ENCODE measurements at places on chromosomes 3 and 15.
A peak's percentile ranks its signal among the peaks of the same experiment; 100 is the strongest.

DNA sequence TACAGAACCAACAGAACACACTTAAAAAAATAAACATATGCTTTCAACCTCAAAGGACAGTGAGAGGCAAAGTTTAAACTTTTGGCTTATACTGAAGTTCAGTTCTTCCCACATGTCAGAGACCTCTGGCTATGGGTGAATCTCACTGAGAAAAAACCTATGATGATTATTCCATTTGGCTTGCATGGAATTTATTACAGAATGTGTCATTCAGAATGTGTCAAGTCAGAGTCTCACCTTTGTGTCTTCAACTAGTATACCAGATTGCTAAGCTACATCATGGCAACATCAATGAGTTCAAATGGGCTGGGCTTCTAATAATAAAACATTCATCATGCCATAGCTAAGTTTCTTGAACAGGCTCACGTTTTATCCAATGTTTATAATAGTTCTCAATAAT, 987.0 kb downstream of the NTRK3 start:
- no peak for DNase-seq

GRCh38 chr3:127720161-127720823, 47.5 kb downstream of the ABTB1 start:
- no peak for DNase-seq

DNA sequence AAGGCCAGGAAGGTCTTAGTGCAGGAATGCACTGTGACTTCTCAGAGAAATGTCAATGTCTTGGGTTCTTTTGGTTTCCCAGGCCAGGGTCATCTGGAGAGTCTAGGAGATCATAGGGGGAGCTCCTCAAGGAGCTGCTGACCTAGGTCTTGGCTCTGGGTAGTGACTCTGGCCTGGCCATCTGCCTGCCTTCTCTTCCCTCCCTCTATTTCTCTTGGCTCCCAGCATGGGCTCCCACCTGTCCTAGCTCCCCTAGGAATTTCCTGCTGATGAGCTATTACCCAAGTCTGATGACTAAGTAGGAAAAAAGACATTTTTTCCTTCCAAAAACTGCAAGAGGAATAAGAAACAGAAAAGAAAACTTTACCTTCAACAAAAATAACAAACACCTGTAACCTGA, 57.4 kb downstream of the BSN start:
- no peak for DNase-seq

DNA sequence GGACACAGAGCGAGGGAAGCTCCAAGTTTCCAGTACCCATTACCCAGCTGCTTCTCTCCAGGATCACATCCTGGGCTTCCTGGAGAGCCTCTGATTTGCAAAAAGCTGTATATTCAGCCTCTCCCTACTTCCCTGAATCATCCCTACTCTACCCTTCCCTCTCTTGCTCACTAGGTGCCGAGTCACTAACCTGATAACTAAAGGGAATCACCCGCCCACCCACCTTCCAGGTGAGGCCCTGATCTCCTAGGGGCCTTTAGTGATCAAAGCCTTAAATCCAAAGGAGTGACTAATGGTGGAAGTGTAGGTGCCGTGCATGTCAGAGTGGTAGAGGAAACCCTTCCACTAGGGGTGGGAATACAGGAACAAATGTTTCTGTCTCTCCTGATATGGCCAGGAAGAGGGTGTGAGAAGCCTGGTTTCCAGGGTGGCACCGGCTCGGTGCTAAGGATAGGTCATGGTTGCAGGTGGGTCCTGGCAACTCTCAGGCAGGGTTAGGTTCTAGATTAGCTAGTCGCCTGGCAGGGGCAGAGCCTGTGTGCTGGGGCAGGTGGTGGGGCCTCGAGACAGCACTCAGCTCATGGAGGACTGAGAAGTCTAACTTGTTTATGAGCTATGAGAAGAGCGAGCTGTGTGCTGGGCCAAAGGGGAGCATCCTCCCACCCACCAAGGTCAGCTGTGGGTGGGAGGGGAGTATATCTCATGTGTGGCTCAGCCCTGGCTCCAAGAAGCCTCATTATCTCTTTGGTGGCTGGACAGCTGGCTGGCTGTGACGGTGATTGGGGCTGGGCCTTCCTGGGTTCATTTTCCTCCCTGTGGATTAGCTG, 10.1 kb downstream of the SEMA7A start:
- DNase-seq = no peak

DNA sequence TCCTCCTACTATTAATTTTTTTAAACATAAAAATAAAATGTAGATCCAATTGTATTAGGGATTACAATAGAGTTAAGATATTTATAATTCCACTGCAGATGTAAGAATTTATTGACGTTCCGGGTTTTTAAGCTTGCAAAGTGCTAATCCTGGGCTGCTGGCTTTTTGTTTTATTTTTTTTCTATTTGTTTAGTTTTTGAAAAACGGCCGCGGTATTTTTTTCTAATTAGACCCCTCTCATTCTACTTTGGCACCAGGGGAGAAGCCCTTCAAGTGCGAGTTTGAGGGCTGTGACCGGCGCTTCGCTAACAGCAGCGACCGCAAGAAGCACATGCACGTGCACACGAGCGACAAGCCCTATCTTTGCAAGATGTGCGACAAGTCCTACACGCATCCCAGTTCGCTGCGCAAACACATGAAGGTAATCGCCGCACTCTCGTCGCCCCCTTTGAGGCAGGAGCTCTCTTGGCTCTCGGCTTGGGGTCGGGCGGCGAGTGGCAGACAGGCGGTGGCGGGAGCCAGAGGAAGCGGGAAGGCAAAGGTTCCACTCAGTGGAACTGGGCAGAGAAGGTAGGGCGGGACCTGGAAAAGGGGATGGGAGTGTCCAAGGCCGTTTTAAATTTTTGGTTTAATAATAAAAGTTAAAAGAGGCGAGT, 3.2 kb downstream of the ZIC1 start:
- DNase-seq = no peak

GRCh38 chr3:70186221-70186620, 126.2 kb downstream of the MDFIC2 start:
- DNase-seq = no peak

DNA sequence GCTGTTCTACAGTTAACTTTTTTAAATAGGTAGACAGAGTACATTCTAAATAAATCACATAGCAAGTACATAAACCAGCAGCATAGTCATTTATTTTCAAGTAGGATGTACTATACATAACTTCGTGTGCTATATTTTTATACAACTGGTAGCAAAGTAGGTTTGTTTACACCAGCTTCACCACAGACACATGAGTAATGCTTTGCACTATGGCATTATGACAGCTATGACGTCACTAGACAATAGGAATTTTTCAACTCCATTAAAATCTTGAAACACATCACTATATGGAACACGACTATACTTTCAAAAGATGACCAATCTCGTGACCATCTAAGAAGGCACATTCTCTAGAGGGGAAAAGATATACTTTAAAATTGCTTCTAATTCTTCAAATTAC, 3.5 kb downstream of the TEX55 start:
- no peak for DNase-seq

DNA sequence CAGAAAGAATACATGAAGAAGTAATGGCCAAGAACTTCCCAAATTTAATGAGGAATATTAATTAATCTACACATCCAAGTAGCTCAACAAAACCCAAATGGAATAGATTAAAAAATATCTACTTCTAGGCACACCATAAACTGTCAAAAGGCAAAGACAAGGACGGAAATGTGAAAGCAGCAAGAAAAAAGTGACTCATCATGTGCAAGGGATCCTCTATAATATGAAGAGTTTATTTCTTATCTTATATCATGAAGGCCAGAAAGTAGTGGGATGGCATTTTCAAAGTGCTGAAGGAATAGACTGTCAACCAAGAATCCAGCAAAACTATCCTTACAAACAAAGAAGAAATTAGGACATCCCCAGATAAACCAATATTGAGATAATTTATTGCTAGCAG, 73.9 kb upstream of the PRICKLE2 start:
- DNase-seq = no peak

DNA sequence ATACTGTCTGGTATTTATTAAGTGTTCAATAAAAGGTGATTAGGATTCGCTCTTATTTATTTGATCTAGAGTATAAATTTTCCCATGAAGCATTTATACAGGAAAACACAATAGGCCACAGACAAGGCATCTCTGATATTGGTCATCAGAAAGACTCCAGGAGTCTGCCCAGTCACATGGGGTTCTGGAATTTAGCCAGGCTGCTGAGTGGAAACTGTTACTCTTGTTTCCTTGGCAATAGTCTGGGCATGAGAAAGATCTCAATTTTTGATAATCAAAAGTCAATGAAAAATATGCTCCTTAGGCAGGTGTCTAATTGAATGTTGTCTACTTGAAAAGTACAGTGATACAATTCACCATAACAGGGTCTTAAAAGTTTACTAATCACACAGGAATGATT, 161.2 kb downstream of the FRMD5 start:
- no peak for DNase-seq

DNA sequence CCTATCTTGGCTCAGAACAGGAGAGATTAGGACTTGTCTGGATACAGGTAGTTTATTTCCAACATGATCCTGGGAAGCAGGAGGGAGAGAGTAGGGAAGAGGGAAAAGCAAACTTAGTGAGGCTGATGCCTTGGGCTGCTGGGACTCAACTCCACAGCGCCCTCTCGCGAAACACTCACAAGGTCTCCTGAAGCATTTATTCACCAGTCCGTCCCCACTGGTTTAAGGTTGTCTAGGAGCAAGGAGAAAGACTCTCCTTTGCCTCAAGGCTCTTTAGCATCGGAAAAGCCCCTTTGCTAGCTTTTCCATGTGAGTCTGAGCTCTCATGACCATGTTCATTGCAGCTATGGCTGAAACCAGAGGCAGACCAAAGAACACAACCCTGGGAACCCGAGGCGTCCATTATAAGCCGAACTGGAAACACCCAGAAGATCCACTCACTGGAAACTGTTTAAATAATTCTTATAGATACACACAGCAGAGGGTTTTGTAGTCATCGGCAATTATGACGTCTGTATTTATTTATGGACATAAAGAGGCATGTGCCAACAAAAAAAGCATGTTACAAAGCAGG, 244.5 kb downstream of the CD47 start:
- DNase-seq = peak; percentile 46

DNA sequence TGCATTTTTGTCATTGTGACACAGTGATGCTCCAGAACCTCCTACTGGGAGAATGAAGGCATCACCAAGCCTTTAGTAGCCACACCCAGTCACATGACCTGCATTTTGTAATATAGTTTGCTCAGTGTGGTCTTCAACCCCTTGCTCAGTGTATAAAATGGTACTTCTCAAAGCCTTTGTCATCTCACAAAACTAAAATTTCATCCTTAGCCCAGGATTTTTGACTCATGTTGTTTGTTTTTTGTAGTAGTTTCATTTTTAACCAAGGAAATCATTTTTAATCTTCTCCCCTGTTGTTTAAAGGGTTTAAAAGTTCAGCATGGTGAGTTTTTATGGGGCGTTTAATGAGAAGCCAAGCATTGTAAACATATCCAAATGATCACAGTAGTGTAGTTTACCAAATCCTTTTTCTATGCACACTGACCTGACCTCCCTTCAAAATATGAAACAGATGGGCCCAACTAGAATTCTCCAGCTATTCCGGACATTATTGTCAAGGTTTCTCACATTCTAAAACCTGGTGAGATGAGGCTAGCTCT, 123.5 kb upstream of the IL12A start:
- DNase-seq = no peak

DNA sequence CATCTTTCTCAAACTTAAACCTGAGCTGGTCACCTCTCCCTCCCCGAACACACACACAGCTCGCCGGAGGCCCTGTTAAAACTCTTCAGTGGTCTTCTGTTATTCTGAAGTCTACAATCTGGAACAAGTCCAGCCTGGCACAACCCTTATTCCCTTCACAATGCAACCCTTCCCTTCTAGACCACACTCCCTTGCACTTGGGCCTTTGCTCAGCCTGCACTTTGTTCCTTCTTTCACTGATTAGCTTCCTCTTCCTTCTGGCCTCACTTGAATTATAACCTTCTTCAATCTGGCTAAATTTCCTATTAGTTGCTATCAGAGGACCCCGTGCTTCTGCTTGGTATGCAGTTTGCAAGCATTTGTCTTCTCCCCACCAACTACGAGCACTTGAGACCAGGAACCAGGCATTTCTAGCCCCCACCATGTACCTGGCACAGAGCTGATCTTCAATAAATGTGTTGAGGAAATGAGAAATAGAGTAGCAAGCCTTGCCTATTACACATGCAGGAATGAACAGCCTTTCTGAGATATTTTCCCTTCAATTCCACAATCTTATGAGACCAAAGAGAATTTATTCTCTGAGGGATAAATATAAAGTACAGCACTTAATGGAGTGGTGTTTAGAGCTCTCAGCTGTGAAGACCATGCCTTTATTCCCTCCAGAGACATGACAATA, 663.1 kb upstream of the ADAMTS9 start:
- no peak for DNase-seq

DNA sequence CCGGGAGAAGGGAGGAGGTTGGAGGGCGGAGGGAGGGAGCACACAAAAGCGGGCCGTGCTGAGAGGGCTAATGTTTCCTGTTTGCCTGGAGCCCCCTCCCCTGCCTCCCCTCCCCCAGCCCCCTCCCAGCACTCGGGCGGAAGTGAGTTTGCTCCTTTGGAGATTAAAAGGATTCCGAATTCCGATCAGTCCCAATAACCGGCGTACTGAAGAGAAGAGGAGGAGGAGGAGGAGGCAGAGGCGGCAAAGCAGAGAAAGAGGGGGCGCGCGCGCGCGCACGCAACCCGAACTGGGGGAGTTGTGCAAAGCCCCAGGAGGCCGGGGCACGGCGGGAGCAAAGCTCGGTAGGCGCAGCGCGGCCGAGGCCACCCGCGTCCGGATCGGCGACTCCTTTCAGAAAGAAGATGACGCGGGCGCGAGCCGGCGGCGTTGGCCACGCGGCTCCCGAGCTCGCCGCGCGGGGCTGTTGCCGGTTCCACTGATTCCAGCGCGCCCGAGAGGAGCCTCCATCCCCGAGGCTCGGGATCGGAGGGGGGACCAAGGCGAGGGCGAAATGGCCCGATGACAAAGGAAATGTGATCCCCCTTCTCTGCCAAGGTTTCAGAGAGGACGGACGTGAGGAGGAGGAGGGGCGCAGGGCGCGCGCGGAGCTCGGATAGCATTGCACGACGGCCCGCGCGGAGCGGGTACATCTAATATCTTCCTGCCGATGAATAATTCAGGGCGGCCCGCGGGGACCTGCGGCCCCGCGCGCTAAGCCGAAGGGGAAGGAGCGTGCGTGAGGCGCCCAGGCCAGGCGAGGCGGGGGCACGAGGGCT, 1.1 kb upstream of the TRIM71 start:
- DNase-seq = peak; percentile 46

DNA sequence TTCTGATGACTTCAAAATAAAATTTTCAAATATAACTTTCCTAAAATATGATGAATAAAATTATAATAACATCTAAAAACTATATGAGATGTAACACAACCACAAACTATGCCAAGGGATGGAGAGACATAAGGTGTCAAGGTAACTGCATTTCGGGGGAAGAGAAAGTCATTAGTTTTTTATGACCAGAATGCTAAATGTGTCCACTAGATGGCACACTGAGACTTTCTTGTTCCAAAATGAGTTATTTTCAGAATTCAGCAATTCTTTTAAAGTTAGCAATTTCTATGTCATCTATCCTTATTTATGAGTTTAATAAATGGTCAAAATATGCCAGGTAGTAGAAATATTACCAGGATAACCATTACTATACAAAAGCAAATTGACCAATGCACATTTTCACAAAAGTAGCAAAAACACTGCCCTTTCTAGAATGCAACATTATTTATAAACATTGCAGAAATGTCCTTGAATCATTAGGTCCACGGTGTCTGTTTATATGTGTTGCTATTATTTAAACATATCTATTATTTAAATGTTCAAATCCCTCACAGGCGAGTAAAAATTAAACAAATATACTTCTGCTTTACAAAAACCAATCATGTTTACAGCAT, 374.2 kb downstream of the PLCL2 start:
- DNase-seq = peak; percentile 45

- no peak for DNase-seq
Measured at GRCh38 chr3:43963208-43963607, 272.5 kb downstream of the ABHD5 start.

- no peak for DNase-seq
Measured at GRCh38 chr3:67031986-67032385, 33.9 kb downstream of the KBTBD8 start.

Data from GM10248 (cell line).